ENCODE measurements at places on chromosomes 5 and 9.

GRCh38 chr5:139268364-139269202 is 25.0 kb upstream of the MATR3 start:
- DNase-seq = no peak

- DNase-seq = no peak
Observed at GRCh38 chr5:4180703-4181102, 585.1 kb downstream of the IRX1 start.

GRCh38 chr5:167720676-167721260 is 570.7 kb upstream of the WWC1 start:
- no peak for DNase-seq

- peak; percentile 11 for DNase-seq
Observed at GRCh38 chr5:90645024-90645610, 86.5 kb downstream of the ADGRV1 start.

DNA sequence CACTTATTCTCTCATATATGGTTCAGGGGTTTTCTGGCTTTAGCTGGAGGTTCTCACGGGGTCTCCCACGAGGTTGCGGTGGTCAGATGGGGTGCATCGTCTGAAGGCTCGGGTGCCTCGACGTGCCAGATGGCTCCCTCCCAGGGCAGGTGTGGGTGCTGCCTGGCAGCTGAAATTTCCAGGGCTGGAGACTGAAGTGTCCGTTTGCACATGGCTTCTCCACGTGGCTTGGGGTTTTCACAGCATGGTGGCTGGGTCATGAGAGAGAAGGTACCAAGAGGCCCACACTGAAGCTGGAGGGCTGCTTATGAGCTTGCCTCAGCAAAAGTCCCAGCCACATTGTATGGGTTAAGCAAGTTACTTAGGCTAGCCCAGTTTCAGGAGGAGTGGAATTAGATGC is 218.6 kb downstream of the AGTPBP1 start:
- no peak for DNase-seq

DNA sequence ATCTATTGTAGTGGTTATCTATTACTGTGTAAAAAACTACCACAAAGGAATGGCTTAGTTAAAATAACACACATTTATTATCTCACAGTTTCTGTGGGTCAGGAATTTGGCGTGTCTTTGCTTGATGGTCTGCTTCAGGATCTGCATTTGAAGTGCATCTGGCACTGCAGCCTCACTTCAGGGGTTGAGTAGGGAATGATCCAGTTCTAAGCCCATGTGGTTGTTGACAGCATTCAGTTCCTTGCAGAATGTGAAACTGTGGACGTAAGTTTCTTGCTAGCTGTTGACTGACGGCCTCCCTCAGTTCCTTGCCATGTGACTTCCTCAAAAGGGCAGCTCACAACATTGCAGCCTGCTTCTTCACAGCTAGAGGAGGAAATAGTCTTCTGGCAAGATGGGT is 2.1 kb upstream of the OGN start:
- no peak for DNase-seq

- no peak for DNase-seq
Observed at GRCh38 chr9:128151309-128152132, 2.3 kb downstream of the LCN2 start.

- no peak for DNase-seq
Observed at GRCh38 chr9:107373809-107374208, 90.7 kb downstream of the RAD23B start.

DNA sequence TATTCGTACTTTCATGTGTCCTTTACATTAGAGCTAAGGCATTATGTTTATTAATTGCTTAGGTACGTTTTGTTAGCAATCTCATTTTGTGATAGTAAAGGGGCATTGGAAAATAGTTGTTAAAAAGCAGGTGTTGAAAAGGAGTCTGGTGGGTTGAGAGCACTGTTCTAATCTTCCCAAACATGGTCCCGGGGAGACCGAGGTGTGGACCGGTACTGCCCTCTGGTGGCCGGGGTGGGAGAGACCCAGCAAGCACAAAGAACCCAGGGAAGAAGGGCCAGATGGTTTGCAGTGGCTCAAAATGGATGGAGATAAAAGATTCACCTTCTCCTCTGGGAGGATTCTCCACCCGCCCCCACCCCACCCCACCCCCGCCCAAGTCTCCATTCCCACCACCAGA is 26.1 kb downstream of the IDNK start:
- DNase-seq = peak; percentile 21

GRCh38 chr9:124263213-124263612 is 5.5 kb downstream of the NEK6 start:
- DNase-seq = no peak

GRCh38 chr9:134514503-134514902 is 127.1 kb upstream of the COL5A1 start:
- no peak for DNase-seq

All from SW 1271 (cell line).